ENCODE measurements at places on chromosomes 16 and 17.

- no peak for DNase-seq
Observed at GRCh38 chr16:35364263-35364662, 1904.9 kb downstream of the TP53TG3F start.

GRCh38 chr16:70453892-70454221 is 538 bp upstream of the FCSK start:
- no peak for DNase-seq

- no peak for DNase-seq
Observed at GRCh38 chr17:71327376-71328059, 793.3 kb upstream of the SOX9 start.

DNA sequence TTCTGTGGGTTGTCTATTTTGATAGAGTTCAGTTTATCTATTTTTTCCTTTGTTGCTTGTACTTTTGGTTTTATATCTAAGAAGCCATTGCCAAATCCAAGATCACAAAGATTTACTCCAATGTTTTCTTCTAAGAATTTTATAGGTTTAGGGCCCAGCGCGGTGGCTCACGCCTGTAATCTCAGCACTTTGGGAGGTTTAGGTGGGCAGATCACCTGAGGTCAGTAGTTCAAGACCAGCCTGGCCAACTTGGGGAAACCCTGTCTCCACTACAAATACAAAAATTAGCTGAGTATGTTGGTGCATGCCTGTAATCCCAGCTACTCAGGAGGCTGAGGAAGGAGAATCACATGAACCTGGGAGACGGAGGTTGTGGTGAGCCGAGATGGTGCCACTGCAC is 13.7 kb upstream of the ITGA3 start:
- no peak for DNase-seq
